Hepatocyte (in vitro differentiated cells): ENCODE measurements at places on chromosomes 3 and 15.

- no peak overlapping the region for H3K4me3 ChIP-seq
- H3K27ac ChIP-seq, result no peak overlapping the region
- no peaks in the 10 kb centered on the region for H3K4me1 ChIP-seq
- no peak for DNase-seq
- no peaks in the 10 kb centered on the region for H3K27me3 ChIP-seq
- H3K36me3 ChIP-seq, result no peaks in the 10 kb centered on the region
Measured at GRCh38 chr3:54899273-54899672, 28.6 kb downstream of the LRTM1 start.

GRCh38 chr3:46168583-46169345 lies 39.3 kb downstream of the CCR1 start:
- no peak overlapping the region for H3K27ac ChIP-seq
- no peaks in the 10 kb centered on the region for H3K36me3 ChIP-seq
- no peaks in the 10 kb centered on the region for H3K27me3 ChIP-seq
- DNase-seq, result no peak
- H3K4me3 ChIP-seq, result no peak overlapping the region

DNA sequence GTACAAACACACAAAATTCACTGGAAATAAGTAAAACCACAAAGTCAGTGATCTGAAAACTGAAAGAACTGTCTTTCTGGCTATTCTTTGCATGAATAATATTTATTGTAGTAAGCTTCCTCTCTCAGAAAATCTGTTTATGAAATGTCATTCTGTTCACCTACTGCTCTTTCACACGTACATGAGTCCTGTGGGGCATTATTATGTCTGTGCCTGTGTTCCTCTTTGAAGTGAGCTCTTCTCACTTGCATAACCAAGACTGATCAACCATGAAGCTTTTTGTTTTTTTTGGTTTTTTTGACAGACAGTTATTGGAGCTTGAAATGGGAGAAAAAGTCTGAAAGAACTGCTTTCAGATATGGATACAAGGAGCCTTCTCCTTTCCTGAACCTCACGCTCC lies 195.8 kb downstream of the PLCH1 start:
- H3K4me1 ChIP-seq, result no peaks in the 10 kb centered on the region
- H3K27ac ChIP-seq, result no peak overlapping the region
- DNase-seq, result no peak
- H3K36me3 ChIP-seq, result no peaks in the 10 kb centered on the region
- no peak overlapping the region for H3K4me3 ChIP-seq

DNA sequence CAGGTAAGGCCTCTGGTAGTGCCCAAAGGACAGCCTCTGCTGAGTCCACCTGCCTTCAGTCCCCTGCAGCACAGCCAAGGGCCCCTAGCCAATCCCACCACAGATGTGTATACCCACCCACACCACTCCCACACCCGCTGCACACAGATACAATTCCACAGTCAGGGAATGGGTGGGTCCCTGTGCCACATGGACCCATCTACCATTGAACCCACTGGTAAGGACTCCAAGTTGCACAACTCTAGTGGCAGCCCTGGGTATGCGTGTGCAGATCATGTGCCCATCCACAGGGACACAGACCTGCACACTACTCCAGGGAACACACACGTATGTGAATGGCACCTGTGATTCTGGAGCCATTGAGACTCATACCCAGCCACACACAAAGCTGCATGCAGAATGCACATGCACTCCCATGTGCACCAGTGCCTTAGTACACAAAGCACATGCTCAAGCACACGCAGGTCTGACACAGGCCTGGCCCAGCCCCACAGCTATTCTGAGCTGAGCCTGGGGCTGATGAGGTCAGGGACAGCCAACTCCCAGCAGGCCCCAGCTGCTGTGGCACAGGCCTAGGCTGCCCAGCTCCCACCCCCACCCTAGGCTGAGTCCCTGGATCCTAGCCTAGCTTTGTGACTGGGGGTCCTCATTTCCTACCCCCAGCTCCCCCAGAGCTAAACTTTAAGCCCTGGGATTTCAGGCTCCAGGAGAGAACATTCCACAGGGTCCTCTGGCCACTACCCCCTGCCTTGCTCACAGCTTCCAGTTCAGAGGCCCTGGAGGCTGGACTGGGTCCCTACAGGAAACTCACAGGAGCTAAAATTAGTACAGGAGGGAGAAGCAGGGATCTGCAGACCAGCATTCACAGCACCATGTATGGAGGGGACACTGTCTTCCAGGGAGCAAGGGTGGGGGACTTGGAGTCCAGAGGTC lies 2.7 kb upstream of the ALS2CL start:
- peak overlapping the region; percentile 5 for H3K27ac ChIP-seq
- peaks cover 20% of the 10 kb centered on the region for H3K4me1 ChIP-seq
- H3K27me3 ChIP-seq, result peaks cover 1% of the 10 kb centered on the region
- peak; percentile 54 for DNase-seq

- peak overlapping the region; percentile 92 for H3K27ac ChIP-seq
- H3K4me3 ChIP-seq, result no peak overlapping the region
- H3K36me3 ChIP-seq, result no peaks in the 10 kb centered on the region
- H3K27me3 ChIP-seq, result no peaks in the 10 kb centered on the region
- DNase-seq, result no peak
Measured at GRCh38 chr3:120451806-120452205, 1.0 kb upstream of the FSTL1 start.
